Stimulated activated CD8-positive, alpha-beta memory T cell treated with anti-CD3 and anti-CD28 coated beads, Interleukin-7, amount 100 ng/mL, for 24 hours (primary cell): ENCODE measurements at places on chromosomes 4 and X.

GRCh38 chrX:68894513-68895340 is 65.9 kb downstream of the EFNB1 start:
- no peak for DNase-seq

DNA sequence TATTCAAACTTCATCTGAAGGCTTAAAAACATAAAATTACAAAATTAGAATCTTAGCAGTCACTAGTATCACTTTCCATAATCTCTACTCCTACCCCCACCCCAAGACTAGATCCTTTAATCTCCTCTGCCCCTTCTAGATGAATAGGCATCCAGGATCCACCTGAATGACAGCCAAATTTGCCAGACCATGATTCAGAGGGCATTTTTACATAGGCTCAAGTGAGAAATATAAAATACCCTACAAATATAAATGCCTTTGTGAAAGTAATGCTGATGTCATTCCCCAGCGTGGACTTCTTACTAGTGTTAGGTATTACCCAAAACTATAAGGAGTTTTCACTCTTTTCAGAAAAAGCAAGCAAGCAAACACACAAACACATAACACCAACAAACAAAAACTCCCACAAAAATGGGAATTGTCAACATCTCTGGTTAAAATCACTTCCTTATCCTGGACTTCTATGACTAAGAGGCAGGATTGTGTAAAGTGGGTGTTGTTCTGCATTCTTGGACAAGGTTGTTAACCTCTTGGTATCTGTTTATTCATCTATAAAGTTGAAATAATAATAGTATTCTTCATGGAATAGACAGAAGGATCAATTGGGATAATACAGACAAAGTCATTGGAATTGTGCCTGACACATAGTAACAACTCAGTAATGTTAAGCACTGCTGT is 51.3 kb upstream of the TMPRSS11F start:
- no peak for DNase-seq

DNA sequence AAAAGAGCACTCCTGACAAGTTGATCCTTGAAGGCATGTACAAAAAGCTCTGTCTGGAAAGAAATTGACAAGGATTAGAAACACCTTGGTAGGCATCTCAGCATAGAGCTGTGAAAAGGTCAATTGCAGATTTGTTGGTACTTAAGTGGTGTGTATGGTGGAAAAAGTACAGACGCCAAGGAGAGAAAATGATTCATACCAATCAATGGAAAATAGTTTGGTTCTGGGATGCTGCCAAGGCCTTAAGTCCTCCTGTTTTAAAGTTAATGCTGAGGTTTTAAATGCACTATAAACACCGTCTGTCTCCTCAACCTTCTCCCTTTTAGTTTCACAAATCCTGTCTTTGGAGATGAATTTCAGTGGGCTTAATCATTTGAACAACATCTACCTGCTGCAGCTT is 524.1 kb downstream of the IL15 start:
- no peak for DNase-seq

GRCh38 chr4:24091639-24092233 is 201.9 kb upstream of the PPARGC1A start:
- DNase-seq: no peak

DNA sequence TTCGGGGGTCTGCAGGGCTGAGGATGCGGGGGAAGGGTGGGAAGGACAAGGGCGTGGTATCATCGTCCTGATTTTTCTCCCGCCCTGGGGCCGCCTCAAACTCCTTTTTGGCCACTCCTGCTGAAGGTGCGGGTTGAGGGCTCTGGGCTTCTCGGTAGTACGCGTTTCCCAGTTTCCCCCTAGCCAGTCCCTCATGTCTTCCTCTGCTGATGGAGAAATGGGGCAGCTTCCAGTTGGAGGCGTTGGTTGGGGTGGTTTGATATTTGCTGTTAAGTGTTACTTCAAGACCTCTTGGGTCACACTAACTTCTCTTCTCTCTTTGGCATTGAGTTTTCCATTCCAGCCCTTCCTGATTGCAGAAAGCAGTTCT is 482 bp downstream of the GSTCD start:
- DNase-seq: no peak

DNA sequence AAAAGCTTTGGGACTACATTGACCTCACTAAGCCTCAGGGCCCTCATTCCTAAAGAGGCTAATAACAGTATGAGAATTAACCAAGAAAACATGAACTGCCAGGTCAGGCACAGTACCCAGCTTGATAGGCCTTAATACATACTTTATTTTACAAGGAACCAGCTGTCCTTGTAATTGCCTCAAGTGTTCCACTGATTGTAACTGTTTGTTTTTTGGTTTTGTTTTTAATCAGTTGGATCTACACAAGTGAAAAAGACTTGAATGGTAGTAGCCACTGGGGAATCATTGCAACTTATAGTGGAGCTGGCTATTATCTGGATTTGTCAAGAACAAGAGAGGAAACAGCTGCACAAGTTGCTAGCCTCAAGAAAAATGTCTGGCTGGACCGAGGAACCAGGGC is 35.6 kb downstream of the PKD2 start:
- no peak for DNase-seq

DNA sequence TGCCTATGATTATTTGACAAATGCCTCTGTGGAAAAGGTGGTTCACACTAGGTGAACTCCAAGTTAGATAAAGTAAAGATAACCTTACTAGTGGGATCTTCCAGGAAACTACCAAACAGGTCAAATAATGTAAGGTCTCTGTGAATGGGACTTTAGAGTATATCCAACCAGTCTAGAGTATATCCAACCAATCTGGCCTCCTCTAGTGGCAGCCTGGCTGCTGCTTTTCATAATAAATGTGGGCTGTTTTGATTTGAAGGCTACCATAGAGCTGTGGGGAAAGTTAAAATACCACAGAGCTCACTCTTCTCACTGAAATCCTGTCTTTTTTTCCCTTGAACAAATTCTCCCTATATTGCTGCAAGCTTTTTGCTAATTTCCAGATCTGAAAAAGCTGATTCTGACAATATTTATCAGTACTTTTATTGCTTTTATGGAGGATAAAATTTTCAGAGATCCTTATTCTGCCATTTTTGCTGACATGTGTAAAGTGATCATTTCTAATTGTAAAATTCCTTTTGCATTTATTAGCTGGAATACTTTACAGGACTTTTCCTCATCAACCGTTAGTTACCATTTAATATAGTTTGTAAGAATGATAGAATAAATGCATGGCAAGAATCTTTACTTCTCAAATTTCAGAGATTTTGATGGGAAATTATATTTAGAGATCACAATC is 111.3 kb downstream of the TET2 start:
- DNase-seq: no peak

DNA sequence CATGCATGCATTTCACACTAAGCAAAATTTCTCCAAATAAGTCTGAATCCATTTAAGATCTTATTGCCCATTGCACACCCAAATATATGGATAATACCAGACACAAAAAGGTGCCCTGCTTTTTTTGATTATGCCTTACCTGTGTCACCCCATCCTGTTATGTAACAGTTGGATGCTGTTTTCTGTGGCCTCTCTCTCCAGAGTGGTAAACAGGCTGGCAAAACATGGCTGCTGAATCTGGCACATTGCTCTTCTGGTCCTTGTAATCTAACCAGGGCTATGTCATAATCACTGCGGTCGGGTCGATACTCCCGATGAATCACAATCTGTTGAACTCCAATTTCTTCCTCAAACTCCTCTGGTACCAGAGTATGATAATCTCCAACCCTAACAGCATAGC is 70.1 kb downstream of the PRSS12 start:
- no peak for DNase-seq

DNA sequence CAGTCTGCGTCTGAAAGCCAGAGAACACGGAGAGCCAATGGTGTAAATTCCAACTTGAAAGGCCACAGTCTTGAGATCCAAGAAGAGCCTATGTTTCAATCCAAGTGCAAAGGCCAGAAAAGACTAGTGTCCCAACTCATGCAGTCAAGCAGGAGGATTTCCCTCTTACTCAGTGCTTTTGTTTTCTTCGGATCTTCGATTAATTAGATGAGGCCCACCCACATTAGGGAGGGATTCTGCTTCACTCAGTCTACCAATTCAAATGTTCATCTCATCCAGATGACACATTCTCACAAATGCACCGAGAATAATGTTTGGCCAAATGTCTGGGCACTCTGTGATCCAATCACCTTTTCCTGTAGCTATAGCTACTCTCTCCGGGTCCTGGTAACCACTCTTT is 91.5 kb upstream of the S100G start:
- DNase-seq: no peak

GRCh38 chr4:180542445-180543100 is 1700.6 kb upstream of the TENM3 start:
- no peak for DNase-seq

- no peak for DNase-seq
Measured at GRCh38 chr4:150561143-150561737, 20.7 kb upstream of the MAB21L2 start.

DNA sequence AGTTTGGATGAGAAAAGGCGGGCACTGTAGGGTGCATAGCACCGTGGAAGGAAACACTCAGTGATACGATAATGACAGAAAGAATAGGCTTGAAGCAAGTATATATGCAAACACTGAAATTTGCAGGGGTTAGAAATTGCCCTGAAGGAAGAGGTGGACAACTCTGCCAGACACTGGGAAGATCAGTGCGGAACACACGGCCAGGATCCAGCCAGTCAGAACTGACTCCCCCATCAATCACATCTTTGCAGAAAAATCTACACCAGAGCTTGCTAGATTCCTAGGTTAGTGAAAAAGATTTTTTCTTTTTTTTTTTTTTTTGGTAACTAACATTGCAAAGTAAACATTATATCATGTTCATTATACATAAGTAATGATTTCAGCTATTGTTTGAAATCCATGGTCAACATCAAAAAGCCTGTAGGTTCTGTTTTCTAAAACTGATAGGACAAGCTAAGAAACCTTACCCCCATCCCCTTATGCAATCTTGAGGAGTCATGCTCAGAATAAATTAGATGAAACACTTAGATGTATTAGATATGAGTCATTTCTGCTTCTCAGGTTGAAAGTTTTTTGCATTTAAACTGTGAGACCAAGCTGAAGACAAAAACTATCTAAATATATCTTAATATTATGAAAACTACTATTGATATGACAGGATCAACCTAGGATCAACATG is 38.9 kb downstream of the TRIML1 start:
- DNase-seq: no peak

DNA sequence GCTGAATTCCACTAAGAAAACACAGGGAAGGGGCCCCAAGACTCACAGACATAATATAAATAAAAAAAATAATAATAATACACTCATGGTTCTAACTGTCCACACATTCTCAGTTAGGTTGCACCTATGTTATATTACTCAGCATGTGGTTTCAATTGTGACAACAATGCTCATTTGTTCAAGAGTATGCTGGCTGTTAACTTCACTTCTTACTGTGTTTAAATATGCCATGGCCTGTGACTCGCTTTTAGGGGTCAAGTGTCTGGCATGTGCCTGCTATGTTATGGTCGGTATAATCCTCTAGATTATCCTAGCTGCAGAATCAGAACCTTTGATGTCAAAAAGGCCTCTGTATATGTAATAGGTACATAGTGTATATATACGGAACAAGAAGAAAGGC is 324.8 kb upstream of the INTU start:
- no peak for DNase-seq

GRCh38 chr4:143858456-143858855 is 46.9 kb downstream of the GYPE start:
- DNase-seq: no peak

GRCh38 chr4:829291-829690 is 3.4 kb upstream of the CPLX1 start:
- no peak for DNase-seq

- DNase-seq: no peak
Measured at GRCh38 chrX:128800138-128800537, 723.2 kb downstream of the SMARCA1 start.

DNA sequence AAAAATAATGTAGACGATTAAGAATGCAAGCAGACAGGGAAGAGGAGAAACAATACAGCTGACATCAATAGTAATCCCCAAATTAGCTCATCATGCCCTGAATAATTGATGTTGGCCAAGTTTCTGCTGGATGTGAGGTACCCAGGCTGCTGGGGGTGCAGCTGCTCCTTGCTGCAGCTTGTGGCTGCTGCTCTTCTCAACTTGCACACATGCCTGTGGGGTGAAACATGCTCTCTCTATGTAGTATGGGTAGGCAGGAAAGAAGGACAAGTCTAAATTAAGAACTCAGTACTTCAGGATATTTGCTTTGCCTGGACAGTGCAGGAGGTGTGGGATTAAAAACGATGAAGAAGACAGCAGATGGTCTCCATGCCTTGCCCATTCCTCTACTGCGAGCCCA is 16.7 kb downstream of the EDA2R start:
- no peak for DNase-seq

- no peak for DNase-seq
Measured at GRCh38 chr4:80090090-80090489, 17.1 kb upstream of the ANTXR2 start.

GRCh38 chr4:115259642-115260041 is 146.2 kb upstream of the NDST4 start:
- DNase-seq: no peak

DNA sequence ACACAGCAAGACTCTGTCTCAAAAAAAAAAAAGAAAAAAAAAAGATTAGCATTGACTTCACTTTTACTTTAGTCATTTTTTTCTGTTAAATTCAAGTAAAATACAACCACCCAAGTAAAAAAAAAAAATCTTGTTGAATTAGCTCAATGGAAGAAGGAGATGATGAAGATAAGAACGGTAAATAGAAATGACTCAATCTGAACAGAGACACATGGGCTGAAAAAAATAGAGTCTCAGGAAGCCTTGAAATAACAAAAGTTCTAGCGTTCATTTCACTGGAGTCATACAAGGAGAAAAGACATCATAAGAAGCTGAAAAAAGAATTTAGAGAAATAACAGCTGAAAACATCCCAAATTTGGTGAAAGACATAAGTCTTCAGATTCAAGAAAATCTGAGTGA is 75.5 kb downstream of the CASP3 start:
- no peak for DNase-seq

- no peak for DNase-seq
Measured at GRCh38 chrX:86148594-86148993, 343 bp downstream of the DACH2 start.

DNA sequence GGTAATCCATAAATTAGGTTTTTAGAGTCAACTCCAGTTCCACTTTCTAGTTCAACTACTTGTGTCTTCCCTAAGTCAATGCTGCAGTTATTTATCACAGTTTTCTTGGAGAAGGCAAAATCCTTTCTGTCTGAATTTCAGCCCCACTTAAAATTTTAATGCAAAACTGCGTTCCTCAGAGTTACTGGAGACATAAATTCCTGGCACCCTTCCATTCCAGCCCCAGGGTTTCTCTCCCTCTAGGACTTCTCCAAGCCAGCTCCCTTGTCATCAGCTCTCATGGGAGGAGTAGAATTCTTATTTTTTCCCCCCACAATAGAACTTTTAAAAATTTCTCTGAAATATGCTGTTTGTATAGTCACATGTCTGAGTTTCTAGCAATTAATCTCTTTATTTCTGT is 50.6 kb upstream of the PHOX2B start:
- DNase-seq: no peak

DNA sequence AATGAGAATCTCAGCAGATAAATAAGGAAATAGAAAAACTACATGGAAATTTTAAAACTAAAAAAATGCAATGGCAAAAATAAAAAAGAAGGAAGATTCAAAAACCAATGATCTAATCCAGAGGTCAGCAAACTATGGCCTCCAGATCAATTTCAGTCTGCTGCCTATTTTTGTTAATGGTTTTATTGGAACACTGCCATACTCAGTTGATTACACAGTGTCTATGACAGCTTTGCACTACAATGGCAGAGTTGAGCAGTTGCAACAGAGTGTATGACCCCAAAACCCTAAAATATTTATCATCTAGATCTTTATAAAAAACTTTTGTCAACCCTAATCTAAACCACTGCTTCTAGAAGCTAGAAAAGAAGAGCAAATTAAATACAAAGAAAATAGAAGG is 170.3 kb downstream of the RAB28 start:
- no peak for DNase-seq

- no peak for DNase-seq
Measured at GRCh38 chr4:153748378-153748777, 11.4 kb downstream of the RNF175 start.
